ENCODE measurements at places on chromosomes 16 and 17.

DNA sequence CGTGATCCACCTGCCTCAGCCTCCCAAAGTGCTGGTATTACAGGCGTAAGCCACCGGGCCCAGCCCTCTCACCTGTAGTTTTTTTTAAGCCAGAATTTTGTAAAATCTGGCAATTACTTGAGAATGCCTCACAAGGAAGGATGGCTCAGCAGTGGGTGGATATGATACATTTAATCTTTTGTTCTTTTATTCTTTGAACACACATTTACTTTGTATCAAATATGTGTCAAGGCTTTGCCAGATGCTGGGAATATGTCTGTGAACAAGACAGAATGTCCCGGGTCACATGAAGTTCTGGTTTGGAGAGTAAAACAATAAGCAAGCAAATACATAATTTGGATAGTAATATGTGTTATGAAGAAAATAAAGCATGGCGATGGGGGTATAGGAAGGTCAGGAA lies 4.9 kb upstream of the COPS3 start:
- DNase-seq: no peak

GRCh38 chr17:43412166-43412565 lies 13.4 kb downstream of the ARL4D start:
- DNase-seq: no peak

DNA sequence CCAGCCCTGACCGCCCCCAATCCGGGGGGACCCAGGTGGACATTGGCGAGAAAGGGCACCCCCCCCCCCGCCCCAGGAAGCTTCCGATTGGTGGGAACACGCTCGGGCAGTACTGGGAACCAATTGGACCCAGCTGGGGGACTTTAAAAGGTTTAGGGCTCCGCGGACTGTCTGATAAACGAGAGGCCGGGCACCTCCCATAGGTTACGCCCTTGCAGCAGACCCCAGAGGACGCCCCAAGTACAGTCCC lies 245 bp downstream of the TMEM256 start:
- DNase-seq: no peak

DNA sequence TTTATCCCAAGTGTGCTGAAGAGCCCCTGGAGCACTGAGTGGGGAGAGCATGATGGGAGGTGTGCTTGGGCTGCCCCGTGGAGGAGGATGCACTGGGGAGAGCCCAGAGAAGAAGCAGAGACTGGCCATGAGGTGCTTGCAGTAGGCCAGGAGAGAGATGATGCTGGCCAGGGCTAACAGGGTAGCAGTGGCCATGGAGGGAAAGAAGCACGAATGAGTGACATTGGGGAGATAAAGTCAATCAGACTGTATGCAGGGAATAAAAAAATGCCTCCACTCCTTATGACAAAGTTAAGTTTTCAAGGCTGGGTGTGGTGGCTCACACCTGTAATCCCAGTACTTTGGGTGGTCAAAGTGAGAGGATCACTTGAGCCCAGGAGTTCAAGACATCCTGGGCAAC lies 5.4 kb upstream of the TMEM220 start:
- no peak for DNase-seq

DNA sequence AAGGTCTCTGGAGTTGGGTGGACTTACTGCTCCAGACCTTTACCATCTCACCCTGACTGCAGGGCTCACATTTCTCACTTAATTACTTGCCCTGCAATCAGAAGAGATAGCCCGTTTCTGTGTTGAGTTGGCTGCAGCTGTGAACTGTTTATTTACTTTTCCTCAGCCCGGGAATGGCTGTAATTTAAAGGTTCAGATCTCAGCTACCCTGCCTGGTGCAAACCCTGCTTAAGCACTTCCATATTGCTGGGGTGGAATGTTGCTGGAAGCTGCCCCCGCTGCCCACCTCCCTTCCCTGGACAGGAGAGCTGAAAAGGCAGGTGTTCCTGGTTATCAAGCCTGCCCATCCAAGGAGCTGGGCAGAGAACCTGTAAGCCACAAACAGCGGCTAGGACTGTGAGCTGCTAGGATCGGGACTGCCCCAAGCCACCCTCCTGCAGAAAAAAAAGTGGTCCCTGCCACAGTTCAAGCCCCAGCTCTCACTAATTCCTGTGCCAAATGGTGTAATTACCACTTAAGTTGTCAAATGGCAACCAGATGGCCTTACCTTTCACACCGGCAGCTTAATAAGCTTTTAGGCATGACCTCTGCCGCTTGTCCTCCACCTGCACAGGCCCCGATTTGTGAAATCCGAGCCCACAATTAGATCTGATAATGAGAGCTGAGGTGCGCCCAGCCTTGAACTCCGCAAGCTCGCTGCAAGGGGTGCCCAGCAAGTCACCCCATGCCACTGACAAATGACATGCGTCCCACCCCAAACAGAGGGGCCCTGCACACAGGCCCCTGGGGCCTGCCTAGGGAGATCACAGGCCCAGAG lies 269.8 kb downstream of the C16orf95 start:
- no peak for DNase-seq

GRCh38 chr16:52404546-52404945 lies 142.4 kb downstream of the TOX3 start:
- DNase-seq: no peak

GRCh38 chr16:53689636-53690035 lies 14.0 kb downstream of the RPGRIP1L start:
- no peak for DNase-seq

DNA sequence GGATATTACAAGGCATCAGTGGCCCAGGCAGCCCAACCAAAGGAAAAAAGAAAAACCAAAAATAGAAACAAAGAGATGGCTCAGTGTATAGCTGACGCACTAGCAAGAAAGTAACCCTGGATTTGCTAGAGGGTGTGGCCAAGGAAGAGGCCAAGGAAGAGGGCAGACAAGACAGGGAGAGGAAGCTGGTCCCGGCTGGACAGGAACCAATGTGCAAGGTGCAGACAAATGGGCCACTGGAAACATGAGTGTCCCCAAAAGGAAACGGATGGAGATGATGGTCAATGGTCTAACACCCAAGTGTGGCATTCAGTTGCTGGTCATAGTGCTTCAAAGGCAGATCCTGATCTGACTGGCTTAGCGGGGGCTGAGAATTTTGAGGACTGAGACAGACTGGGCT lies 10.7 kb downstream of the POLR3K start:
- DNase-seq: no peak

- DNase-seq: no peak
Observed at GRCh38 chr16:48892893-48893292, 282.9 kb upstream of the N4BP1 start.

DNA sequence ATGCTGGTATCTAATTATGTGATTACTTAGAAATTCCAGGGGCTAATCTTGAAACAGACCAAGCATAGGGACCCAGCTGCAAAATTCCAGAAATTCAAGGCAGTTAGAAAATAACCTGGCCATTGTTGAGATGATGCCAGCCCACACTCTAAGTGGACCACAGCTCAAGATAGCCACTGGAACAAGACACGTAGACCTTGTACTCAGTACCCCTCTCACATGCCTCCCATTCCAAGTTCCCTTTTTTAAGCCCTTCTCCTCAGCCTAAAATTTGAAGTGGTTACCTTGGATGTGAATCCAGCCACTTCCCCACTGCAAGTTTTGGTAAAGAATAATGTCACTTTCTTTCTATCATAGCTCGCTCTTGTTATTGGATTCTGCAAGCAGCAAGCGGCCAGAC lies 4.1 kb upstream of the ZNF19 start:
- no peak for DNase-seq

- no peak for DNase-seq
Observed at GRCh38 chr16:81500833-81501521, 56.4 kb downstream of the CMIP start.

DNA sequence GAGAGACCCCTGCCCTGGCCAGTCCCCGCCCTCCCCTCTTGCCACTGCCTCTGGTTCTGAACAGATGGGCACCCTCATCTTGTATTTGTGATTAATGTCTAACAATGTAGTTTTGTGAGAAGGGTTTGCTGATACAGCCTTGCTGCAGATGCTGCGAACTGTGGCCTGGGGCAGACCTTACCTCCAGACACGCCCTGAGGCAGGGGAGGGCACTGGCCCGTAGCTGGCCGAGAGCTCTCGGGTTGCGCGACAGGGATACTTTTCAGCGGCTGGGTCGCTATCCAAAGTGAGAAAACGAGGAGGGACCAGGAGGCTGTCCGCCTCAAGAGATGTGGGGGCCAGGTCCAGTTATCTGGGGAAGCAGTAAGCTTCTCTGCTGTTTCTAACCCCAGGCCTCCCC lies 21.9 kb downstream of the STH start:
- DNase-seq: no peak

DNA sequence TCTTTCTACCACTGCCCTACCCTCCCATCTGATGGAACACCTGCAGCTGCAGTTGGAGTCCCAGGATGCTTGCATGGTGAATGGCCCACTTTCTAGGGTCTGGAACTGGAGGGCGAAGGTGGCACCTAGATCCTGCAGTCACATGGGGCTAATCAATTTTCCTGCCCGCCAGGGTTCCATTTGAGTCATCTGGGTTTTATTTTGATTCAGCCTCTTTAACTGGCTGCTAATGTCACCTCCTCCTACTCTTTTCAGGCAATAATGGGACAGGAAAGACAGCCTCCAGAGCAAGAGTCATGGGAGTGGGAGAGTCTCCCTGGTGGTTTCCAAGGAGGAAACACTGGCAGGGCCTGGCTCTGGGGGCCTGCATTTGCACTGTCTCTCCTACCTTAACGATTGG lies 3.8 kb upstream of the TBKBP1 start:
- DNase-seq: peak; percentile 69

DNA sequence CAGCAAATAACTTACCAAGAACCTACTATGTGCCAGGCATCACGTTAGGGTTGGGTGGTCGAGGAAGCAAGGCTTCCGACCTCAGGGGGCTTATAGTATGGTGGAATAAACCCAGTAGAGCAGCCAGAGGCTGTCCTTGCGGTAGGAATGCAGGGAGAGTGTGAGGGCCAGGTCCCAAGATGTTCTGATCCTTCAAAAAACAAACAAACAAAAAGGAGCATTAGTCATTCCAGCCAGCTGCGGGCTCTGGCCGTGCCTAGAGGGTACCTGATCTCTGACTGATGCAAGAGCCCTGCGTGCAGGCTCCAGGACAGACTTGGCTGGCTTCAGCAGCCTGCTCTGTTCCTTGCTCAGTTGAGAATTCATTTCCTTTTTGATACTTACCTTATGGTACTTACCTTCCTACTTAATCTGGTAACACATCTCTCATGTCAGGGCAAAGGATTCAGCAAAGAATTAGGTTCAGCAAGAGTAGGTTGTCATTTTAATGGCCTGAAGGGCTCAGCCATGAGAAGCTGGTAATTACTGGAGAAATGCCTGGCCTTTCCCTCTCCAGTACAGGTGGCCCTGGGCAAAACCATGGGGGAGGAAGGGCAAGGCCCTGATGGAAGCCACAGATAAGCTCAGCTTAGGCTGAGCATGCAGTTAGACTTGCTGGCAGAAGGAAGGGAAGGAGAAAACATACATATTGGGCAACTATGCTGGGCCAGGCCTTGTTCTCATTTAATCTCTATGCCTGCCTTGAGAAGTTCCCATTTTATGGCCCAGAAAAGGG lies 18.4 kb downstream of the CYB5D2 start:
- no peak for DNase-seq

- DNase-seq: no peak
Observed at GRCh38 chr16:27347930-27348685, 34.3 kb downstream of the IL4R start.

GRCh38 chr17:49565948-49566491 lies 9.7 kb upstream of the NXPH3 start:
- no peak for DNase-seq

GRCh38 chr16:10878644-10879501 lies 1.9 kb downstream of the CIITA start:
- peak; percentile 70 for DNase-seq

DNA sequence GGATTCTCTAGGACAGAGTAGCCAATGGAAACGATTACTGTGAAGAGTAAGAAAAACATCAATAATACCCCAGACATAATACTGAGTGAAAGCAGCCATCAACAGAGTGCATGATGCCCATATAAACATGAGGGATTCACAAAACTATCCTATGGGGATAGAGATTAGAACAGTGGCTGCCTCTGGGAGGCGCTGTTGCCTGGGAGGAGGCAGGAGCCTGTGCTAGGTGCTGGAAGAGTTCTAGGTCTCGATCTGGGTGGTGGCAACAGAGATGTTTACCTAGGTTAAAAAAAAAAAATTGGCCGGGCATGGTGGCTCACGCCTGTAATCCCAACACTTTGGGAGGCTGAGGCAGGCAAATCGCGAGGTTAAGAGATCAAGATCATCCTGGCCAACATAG lies 7.9 kb downstream of the FA2H start:
- no peak for DNase-seq

DNA sequence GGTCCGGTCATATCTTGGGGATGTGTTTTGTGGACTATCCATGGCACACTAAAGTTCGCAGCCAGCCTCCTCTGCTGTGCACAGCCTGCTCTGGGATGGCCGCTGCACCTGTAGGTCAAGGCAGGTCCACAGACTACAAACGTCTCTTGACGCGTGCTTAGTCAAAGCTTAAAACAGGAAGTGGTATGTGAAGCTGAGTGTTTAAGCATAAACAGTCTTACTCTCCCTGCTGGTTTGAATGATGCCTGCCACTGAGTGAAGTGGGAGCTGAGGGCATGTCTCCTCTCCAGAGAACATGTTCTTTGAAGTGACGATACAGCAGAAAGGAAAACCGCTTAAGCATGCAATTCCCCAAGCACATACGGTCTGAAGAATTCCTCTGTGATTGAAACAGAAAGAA lies 365.6 kb downstream of the SLC39A11 start:
- peak; percentile 77 for DNase-seq

- DNase-seq: no peak
Observed at GRCh38 chr17:2101448-2102257, 46.8 kb downstream of the HIC1 start.

DNA sequence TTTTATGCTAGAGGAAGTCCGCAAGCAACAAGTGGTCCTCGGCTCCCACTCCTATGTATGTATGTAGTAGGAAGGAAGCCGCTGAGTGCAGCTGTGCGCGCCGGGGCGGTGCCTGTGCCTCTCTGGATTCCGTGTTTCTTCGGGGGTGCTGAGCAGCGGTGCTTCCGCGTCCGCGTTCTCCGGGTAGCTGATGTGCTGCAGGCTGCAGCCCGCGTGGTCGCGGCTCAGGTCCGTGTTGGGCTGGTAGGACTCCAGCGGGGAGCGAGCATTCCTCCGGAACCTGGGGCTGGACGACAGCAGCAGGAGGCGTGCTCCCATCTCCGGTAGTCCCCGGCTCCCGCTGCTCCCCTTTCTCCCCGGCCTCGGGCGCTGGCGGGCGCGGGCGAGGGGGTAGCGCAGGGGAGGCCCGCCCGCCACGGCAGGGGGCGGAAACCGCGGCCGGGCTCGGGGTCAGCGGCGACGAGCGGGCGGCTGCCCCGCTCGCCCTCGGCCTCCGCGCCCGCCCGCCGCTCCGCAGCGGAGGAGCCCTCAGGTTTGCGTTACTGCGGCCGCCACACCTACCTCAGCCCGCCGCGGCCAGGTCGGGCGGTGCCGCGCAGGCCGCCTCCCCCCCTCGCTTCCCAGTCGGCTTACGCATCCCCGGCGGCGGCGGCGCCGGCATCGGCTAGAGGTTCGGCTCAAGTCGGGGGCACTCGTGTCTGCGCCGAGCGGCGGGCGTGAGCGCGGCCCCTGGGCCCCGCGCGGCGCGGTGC lies 487 bp downstream of the C17orf67 start:
- DNase-seq: peak; percentile 79

Data from activated CD4-positive, alpha-beta T cell treated with anti-CD3 and anti-CD28 coated beads, Interleukin-2, Interleukin-6, amounts not matched to agents 100 ng/mL and 50 ng/mL, durations not matched to agents 16 hours and 8 hours (primary cell).